SJSA1 (cell line): ENCODE measurements at places on chromosomes 1 and 21. TPM values are rescaled to one million over a fixed set of nuclear protein-coding genes. Genes with fewer than 3 reads are reported as not detected.

Gene CLDN19
- not detected in 2 replicates for total RNA-seq

Gene CNR2
- 0.08 TPM in 1 of 2 replicates, not detected in the other for total RNA-seq

Gene AMPD1
- not detected in 2 replicates for total RNA-seq

Gene RGL1
- total RNA-seq: 23.2 and 28.2 TPM in 2 replicates

Gene DHRS3
- total RNA-seq: 0.76 and 0.88 TPM in 2 replicates

Gene SDE2
- 38.5 and 43.9 TPM in 2 replicates for total RNA-seq

Gene WNT2B
- 8.7 and 14.7 TPM in 2 replicates for total RNA-seq

DNA sequence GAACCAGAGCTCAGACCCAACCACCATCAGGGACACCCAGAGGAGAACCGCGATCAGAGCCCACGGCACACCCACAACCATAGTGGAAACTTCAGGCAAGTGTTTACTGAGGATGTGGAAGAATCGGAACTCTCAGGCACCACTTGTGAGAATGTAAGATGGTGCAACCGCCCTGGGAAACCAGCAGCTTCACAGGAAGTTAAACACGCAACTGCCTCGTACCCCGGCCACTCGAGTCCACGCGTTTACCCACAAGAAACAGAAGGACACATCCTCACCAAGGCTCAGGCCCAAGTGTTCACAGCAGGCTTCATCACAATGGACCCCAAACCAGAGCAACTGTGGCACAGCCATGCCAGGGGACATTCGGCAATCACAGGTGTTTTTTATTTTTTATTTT lies 51.4 kb upstream of the COL6A2 start:
- no peaks in the 10 kb centered on the region for H3K27me3 ChIP-seq
- H3K27ac ChIP-seq: no peak overlapping the region
- peaks cover 13% of the 10 kb centered on the region for H3K4me1 ChIP-seq
- no peak for DNase-seq
- no peak overlapping the region for H3K4me3 ChIP-seq

- DNase-seq: peak; percentile 80
- H3K4me1 ChIP-seq: peaks cover 18% of the 10 kb centered on the region
- no peak overlapping the region for H3K4me3 ChIP-seq
- peak overlapping the region; percentile 50 for H3K27ac ChIP-seq
These were observed 30.5 kb upstream of the LRIG2 start for GRCh38 chr1:113042285-113043143.

DNA sequence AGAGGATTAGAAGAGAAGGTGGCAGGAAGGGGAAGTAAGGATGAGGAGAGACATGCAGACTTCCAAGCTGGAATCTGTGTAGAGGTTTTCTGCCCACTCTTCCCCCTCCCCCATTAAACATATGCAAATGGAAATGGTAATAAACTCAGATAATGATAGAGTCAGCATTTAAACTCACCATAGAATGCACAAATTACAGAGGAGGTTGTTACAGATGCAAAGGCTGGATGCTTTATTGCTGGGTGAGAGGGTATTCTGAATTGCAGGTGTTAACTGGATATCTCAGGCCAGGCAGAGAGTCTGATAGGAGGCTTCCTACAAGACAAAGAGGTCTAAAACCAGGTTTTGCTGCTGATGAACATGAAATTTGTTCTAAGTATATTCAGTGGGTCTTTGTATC lies 372.5 kb downstream of the SEC16B start:
- no peak overlapping the region for H3K27ac ChIP-seq
- no peak for DNase-seq
- H3K4me3 ChIP-seq: no peak overlapping the region
- no peaks in the 10 kb centered on the region for H3K4me1 ChIP-seq
- H3K36me3 ChIP-seq: no peaks in the 10 kb centered on the region

DNA sequence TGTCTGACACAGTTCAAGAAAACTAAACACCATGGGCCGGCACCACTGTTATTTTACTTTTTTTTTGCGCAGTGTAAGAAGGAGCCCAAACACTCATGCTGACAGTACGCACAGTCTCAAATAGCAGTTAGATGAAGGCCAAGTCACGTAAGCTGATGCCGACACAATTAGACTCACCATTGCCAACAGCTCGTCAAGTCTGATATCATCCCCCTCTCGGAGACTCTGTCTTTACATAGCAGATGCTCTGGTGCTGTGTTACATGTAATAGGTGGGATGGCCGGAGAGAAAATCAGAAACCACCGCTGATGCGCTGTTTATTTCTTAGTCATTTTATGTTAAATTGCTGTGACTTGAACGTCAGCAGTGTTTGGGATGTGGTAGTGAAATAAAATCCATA lies 49.3 kb downstream of the TGFB2 start:
- no peak overlapping the region for H3K27ac ChIP-seq
- H3K4me1 ChIP-seq: peaks cover 6% of the 10 kb centered on the region; the same call in 1 of the 2 replicates
- DNase-seq: no peak
- H3K36me3 ChIP-seq: no peaks in the 10 kb centered on the region

- H3K27ac ChIP-seq: no peak overlapping the region
- no peak overlapping the region for H3K4me3 ChIP-seq
- H3K4me1 ChIP-seq: no peaks in the 10 kb centered on the region; the same call in 1 of the 2 replicates
- no peaks in the 10 kb centered on the region for H3K27me3 ChIP-seq
- no peaks in the 10 kb centered on the region for H3K36me3 ChIP-seq
These were observed 32.5 kb downstream of the RHOU start for GRCh38 chr1:228767636-228768354.

DNA sequence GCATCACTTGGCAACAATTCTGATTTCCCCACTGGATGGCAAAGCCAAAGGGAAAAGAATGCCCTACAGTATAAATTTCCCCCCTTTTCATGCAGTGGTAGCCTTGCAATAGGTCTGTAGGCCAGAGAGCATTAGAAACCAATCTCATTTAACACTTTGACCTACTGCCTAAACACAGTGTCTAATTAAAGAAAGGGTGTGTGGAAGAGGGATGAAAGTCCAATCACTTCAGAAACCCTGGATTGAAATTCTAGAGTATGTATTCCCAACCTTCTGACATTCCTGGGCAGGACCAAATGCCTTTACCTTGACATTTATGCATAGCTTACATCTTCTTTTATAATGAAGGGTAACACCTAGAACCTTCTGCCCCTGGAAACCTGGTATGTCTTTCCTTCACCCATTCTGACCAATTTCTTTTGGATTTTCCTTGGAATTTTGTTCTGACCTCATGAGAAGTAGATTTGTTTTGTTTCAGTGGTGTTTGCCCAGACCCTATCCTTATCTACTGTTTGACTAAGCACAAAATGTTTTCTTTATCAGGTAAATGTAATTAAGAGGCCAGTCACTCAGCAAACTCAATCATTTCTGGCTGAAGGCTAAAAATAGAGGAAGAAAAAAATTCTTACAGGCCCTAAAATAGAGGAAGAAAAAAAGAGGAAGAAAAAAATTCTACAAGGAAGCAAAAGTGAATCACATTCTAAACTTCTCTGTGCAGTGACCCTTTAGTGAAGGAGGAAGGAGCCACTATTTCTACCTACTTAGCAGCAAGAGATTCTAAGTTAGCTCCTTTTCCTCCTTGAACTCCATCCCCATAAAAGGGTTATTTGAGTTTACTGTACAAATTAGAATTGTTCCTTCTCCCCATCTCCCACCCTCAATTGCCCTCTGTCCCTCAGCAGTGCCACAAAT lies 129.5 kb upstream of the DSCAM start:
- no peak overlapping the region for H3K27ac ChIP-seq
- no peak for DNase-seq
- no peaks in the 10 kb centered on the region for H3K4me1 ChIP-seq
- no peaks in the 10 kb centered on the region for H3K27me3 ChIP-seq

GRCh38 chr1:180969434-180969833 lies 53.2 kb downstream of the STX6 start:
- H3K27me3 ChIP-seq: no peaks in the 10 kb centered on the region
- H3K27ac ChIP-seq: no peak overlapping the region
- 0 out of 2 replicates have a peak, but pooled peaks cover 7% of the 10 kb centered on the region for H3K4me1 ChIP-seq
- no peak overlapping the region for H3K4me3 ChIP-seq

DNA sequence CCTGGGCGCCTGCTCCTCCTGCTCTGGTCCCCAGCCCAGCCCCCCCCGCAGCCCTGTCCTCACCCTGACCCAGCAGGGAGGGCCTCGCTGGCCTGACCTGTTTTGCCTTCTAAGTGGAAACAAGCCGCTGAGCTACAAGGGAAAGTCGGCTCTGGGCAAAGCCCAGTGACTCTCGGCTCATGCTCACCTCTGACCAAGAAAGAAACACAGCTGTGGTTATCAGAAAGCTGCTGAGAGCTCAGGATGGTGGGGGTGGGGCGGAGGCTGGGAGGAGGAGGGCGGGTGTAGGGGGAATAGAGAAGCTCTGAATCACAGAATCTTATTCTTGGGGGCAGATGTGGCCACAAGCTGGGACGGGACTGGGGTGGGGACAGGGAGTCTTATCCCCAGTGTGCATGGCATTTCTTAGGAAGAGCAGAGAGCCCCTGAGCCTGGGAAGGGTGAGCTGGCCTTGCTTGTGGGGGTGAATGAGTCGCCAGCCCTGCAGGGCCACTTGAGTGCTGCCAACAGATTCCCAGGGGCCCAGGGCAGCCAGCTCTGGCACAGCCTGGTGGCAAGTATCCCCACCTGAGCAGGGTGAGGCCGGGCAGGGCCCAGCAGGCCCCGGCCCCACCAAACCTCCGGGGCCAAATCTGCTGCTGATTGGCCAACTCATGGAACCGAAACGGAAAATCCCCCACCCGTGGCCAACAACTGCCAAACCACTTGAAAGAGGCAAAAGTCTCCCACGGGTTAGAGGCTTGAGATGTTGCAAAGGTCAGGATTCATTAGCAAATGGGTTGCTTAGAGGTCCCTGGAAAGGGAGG lies 120.6 kb downstream of the SPSB1 start:
- no peaks in the 10 kb centered on the region for H3K27me3 ChIP-seq
- peak; percentile 90 for DNase-seq
- H3K4me3 ChIP-seq: no peak overlapping the region
- peaks cover 45% of the 10 kb centered on the region for H3K4me1 ChIP-seq

GRCh38 chr21:42360317-42360716 lies 6.0 kb downstream of the TFF1 start:
- peak; percentile 51 for DNase-seq
- H3K27ac ChIP-seq: no peak overlapping the region
- H3K4me3 ChIP-seq: no peak overlapping the region
- H3K27me3 ChIP-seq: 0 out of 2 replicates have a peak, but pooled peaks cover 3% of the 10 kb centered on the region
- no peaks in the 10 kb centered on the region for H3K4me1 ChIP-seq

- H3K36me3 ChIP-seq: no peaks in the 10 kb centered on the region
- no peaks in the 10 kb centered on the region for H3K4me1 ChIP-seq
- no peaks in the 10 kb centered on the region for H3K27me3 ChIP-seq
- H3K4me3 ChIP-seq: no peak overlapping the region
These were observed 273.1 kb downstream of the MATN1 start for GRCh38 chr1:30450148-30450817.

DNA sequence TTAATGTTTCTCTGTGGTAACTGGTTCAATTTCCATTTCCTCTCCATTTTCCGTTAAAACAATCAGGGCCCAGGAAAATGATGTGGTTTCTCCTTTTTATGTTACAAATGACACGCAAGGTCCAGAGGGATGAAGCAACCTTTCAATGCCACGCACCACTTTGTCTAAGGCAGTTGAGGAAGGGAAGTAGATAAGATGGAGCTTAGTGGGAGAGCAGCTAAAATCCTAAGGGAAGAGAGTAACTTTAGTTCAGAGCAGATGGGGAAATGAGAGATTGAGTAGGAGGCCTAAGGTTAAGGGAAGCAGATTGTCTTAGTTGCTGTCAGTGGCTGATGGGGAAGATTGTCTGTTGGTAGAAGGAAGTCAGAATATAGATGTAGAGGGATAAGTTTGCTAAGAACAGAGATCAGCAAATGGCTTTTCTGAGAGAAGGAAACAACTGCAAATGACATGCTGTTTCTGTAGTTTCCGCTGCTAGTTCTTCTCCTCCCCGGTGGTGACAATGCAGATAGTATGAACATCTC lies 660 bp downstream of the CD1C start:
- H3K36me3 ChIP-seq: no peaks in the 10 kb centered on the region
- no peak for DNase-seq
- no peak overlapping the region for H3K4me3 ChIP-seq
- no peaks in the 10 kb centered on the region for H3K4me1 ChIP-seq

DNA sequence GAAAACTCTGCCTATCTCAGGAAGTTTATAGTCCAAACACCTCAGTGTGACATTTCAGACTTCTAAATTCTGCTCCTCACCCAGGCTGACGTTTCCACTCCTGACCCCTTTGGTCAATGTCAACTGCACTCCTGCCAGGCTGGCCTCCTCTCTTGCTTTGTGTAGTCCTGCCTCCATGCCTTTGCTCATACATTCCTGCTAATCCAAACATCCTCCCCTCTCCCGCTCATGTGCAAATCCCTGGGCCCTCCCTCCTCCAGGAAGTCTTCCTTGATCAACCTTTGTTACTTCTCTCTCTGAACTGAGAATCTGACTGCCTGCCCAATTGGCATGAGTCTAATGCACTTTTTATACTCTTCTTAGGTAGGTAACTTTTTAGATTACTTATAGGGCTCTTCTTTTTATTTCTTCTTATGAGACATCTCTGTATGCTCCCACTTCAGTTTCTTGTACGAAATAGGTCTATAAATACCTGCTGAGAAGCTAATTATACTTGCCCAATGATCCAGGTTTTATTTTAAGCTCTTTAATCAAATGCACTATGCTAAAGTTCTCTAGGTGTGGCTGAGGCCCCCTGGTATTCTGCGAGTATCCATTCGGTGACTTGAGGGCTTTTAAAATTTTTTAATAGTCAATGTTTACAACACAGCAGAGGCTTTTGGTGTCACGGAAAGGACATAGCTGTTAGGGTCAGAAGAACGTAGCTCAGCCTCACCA lies 128.1 kb downstream of the PLXNA2 start:
- no peak overlapping the region for H3K27ac ChIP-seq
- H3K36me3 ChIP-seq: peaks cover 3% of the 10 kb centered on the region; the same call in 1 of the 2 replicates
- H3K4me1 ChIP-seq: peaks cover 11% of the 10 kb centered on the region
- H3K27me3 ChIP-seq: no peaks in the 10 kb centered on the region
- DNase-seq: no peak

GRCh38 chr1:178847396-178847849 lies 23.5 kb downstream of the ANGPTL1 start:
- no peak overlapping the region for H3K27ac ChIP-seq
- peak; percentile 36 for DNase-seq

GRCh38 chr1:106831511-106831910 lies 225.0 kb upstream of the PRMT6 start:
- no peak overlapping the region for H3K4me3 ChIP-seq
- no peak overlapping the region for H3K27ac ChIP-seq
- H3K27me3 ChIP-seq: no peaks in the 10 kb centered on the region
- no peaks in the 10 kb centered on the region for H3K4me1 ChIP-seq
- no peak for DNase-seq

DNA sequence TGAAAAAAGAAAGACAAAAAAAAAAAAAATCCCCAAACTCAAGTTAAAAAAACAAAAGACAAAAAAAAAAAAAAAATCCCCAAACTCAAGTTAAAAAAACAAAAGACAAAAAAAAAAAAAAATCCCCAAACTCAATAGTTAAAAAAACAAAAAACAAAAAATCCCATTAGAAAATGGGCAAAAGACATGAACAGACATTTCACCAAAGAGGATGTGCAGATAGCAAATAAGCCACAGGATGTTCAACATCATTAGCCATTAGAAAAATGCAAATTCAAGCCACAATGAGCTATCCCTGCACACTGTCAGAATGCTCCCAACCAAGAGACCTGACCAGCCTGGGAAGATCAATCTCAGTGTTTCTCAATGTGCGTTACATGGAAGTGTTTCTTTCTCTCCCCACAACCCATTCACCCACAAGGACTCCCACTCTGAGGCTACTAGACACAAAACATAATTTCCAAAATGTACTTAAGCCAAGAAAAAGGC lies 33.9 kb downstream of the MRAP start:
- no peaks in the 10 kb centered on the region for H3K4me1 ChIP-seq
- H3K27ac ChIP-seq: no peak overlapping the region
- H3K27me3 ChIP-seq: no peaks in the 10 kb centered on the region
- H3K36me3 ChIP-seq: peaks cover 68% of the 10 kb centered on the region
- no peak for DNase-seq

GRCh38 chr1:185961664-185962063 lies 227.5 kb downstream of the HMCN1 start:
- DNase-seq: no peak
- H3K27ac ChIP-seq: no peak overlapping the region
- no peaks in the 10 kb centered on the region for H3K36me3 ChIP-seq

- DNase-seq: no peak
- H3K27me3 ChIP-seq: no peaks in the 10 kb centered on the region; the same call in 1 of the 2 replicates
These were observed 140.6 kb upstream of the GRIK3 start for GRCh38 chr1:37174876-37175275.
